Right atrium auricular region (tissue), 2 donors: ENCODE measurements at places on chromosomes 3 and 15.
A peak's percentile ranks its signal among the peaks of the same experiment; 100 is the strongest.

GRCh38 chr3:38731522-38731921, 82.0 kb upstream of the SCN5A start:
- H3K36me3 ChIP-seq = no peaks in the 10 kb centered on the region
- no peak overlapping the region for H3K27ac ChIP-seq
- peaks cover 6% of the 10 kb centered on the region for H3K4me1 ChIP-seq

DNA sequence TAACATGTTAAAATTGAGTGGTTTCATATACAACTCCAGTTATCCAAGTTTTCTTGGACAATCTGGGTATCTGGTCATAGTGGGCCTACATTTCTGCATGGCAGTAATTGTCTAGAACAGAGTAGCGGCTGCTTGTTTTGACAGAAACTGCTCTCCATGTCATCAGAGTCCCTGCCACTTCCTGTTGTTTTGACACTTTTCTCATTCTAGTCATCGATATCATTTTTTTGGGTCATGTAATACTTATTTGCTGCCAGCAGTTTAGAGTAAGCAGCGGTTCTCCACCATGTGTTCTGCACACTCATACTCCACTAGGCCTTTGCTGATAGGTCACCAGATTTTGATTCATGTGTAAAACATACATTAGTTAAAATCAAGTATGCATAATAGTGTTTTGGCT, 81.5 kb downstream of the SLC25A26 start:
- no peaks in the 10 kb centered on the region for H3K27me3 ChIP-seq
- DNase-seq = no peak
- H3K4me3 ChIP-seq = no peak overlapping the region
- peaks cover 8% of the 10 kb centered on the region for H3K4me1 ChIP-seq

- H3K36me3 ChIP-seq = peaks cover 11% of the 10 kb centered on the region
- no peak for DNase-seq
- H3K27me3 ChIP-seq = no peaks in the 10 kb centered on the region
- H3K27ac ChIP-seq = peak overlapping the region; percentile 86
These were observed 25.5 kb upstream of the SPTBN5 start for GRCh38 chr15:41919201-41919820.

DNA sequence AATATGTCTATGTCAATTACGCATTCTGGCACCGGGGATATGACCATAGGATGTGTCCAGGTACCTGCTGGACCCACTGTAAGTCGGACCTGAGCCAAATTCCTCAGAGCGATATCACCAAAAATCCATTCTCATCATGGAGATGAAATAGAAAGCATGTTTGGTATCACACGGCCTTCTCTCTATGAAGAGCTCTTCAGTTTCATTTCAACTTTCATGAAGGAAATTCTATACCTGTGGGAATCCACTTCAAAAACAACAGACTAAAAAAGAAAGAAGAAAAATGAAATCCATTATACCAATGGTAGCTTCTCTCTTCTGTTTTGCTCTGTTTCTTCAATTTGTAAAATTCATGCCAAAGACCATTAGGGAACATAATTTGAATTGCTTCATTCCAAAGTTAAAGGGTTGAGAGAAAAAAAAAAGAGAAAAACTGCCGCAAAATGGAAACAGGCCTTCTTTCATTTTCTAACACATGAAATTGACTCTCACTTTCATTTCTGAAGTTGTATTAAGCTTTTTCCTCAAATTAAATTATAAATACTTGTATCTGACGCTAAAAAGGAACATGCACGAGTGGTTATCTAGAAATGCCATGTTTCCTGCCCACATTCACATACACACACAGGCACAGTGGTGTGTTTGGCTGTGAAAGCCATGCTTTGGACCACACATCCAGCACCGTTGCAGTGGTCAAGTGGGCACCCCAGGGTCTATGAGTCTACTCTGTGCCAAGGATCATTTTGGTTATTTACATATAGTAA, 46.9 kb upstream of the DIPK2A start:
- no peaks in the 10 kb centered on the region for H3K4me1 ChIP-seq
- H3K36me3 ChIP-seq = no peaks in the 10 kb centered on the region
- no peak overlapping the region for H3K27ac ChIP-seq
- no peak overlapping the region for H3K4me3 ChIP-seq
- no peaks in the 10 kb centered on the region for H3K27me3 ChIP-seq
- no peak for DNase-seq

- no peaks in the 10 kb centered on the region for H3K36me3 ChIP-seq
- no peak for DNase-seq
- H3K27me3 ChIP-seq = peaks cover 28% of the 10 kb centered on the region
- H3K4me1 ChIP-seq = peaks cover 6% of the 10 kb centered on the region
- H3K4me3 ChIP-seq = no peak overlapping the region
These were observed 152.0 kb downstream of the LMLN start for GRCh38 chr3:198112031-198112430.

- no peaks in the 10 kb centered on the region for H3K36me3 ChIP-seq
- H3K27ac ChIP-seq = no peak overlapping the region
- no peaks in the 10 kb centered on the region for H3K27me3 ChIP-seq
- no peak overlapping the region for H3K4me3 ChIP-seq
- no peaks in the 10 kb centered on the region for H3K4me1 ChIP-seq
- DNase-seq = no peak
These were observed 270.9 kb downstream of the ERC2 start for GRCh38 chr3:56197259-56197965.

- no peak overlapping the region for H3K27ac ChIP-seq
- H3K27me3 ChIP-seq = no peaks in the 10 kb centered on the region
- DNase-seq = no peak
- no peaks in the 10 kb centered on the region for H3K36me3 ChIP-seq
These were observed 123.9 kb upstream of the AGBL1 start for GRCh38 chr15:85955501-85956391.

DNA sequence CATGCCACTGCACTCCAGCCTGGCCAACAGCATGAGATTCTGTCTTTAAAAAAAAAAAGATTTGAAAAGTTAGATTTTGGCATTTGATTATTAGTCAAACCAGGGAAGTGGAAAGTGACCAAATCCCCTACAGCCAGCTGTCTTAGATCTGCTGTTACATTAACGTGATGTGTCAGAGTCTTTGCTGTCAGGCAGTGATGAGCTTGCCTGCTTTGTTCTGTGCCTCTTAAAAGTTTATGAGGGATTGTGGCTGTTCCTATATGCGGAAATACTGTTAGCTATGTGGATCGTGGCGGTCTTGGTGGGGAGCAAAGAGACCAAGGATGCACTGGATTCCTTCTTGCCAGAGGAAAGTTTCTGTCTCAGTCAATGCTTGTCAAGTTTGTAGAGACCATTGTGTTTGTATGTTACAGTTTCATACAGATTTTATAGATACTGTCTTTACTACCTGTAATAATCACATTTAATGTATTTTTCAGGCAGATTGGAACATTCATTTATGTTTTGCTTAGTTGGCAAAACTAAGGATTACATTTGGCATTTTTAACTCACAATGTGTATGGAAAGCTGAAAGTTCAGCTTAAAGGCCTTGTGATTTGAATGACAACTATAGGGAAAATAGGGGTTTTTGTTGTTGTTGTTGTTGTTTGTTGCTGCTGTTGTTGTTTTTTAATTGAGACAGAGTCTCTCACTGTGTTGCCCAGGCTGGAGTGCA, 137.4 kb downstream of the VPS8 start:
- H3K36me3 ChIP-seq = no peaks in the 10 kb centered on the region
- H3K4me3 ChIP-seq = no peak overlapping the region
- H3K27me3 ChIP-seq = no peaks in the 10 kb centered on the region

- H3K36me3 ChIP-seq = no peaks in the 10 kb centered on the region
- no peaks in the 10 kb centered on the region for H3K27me3 ChIP-seq
- H3K4me1 ChIP-seq = no peaks in the 10 kb centered on the region
- H3K4me3 ChIP-seq = no peak overlapping the region
- DNase-seq = no peak
These were observed 228.9 kb downstream of the XXYLT1 start for GRCh38 chr3:195041871-195042742.

DNA sequence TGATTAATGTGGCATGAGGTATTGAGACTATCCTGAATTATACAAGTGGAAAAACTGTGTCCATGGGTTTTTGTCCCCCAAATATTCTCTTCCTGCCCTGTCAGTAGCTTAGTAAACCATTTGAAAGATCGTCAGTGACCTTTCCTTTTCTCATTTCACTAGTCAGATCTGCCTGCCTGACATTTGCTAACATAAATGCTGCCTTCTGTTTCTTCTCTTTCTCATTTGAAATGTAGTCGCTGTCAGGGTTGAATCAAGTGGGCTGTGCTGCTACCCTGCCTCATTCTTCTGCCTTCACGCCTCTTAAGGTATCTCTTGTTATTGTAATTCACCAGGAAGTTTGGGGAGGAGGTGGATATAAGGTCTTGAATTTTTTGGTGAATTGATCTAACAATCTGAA, 67.5 kb downstream of the LRCH3 start:
- DNase-seq = no peak
- no peak overlapping the region for H3K4me3 ChIP-seq
- H3K4me1 ChIP-seq = no peaks in the 10 kb centered on the region
- no peak overlapping the region for H3K27ac ChIP-seq
- H3K27me3 ChIP-seq = no peaks in the 10 kb centered on the region

DNA sequence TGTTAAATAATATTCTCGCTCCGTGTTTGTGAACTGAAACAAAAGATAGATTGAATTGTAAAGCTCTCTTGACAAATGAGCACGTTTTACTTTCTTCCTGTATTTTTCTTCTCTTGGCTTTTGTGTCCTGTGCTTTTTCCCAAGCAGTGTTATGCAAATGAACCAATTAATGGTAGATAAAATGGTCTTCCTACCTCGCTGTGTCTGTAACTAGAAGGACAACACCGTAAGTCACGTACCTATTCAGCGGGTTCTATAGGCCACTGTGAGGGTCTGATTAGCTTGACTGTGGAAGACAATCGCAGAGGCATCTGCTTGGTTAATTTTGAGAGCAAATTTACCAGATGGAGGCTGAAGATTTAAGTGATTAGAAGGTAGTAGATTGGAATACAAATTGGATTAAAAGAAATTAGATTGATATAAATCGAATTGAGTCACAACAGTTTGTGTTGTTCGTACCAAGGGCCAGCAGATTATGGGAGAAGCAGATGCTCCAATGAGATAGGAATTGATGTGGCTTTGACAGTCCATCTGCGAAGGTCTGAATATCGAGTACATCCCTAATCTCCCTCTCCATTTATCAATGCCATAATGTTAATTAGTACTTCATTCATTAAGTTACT, 40.2 kb downstream of the ROBO2 start:
- no peak overlapping the region for H3K4me3 ChIP-seq
- DNase-seq = no peak
- no peak overlapping the region for H3K27ac ChIP-seq
- H3K27me3 ChIP-seq = no peaks in the 10 kb centered on the region

- DNase-seq = peak; percentile 54
- no peak overlapping the region for H3K4me3 ChIP-seq
- no peaks in the 10 kb centered on the region for H3K27me3 ChIP-seq
- no peaks in the 10 kb centered on the region for H3K4me1 ChIP-seq
- no peaks in the 10 kb centered on the region for H3K36me3 ChIP-seq
- H3K27ac ChIP-seq = no peak overlapping the region
These were observed 5.6 kb upstream of the ISLR start for GRCh38 chr15:74167891-74168331.

- H3K36me3 ChIP-seq = no peaks in the 10 kb centered on the region
- no peak for DNase-seq
- no peak overlapping the region for H3K27ac ChIP-seq
- no peaks in the 10 kb centered on the region for H3K27me3 ChIP-seq
- no peak overlapping the region for H3K4me3 ChIP-seq
These were observed 249.3 kb upstream of the TGFBR2 start for GRCh38 chr3:30356866-30357753.

DNA sequence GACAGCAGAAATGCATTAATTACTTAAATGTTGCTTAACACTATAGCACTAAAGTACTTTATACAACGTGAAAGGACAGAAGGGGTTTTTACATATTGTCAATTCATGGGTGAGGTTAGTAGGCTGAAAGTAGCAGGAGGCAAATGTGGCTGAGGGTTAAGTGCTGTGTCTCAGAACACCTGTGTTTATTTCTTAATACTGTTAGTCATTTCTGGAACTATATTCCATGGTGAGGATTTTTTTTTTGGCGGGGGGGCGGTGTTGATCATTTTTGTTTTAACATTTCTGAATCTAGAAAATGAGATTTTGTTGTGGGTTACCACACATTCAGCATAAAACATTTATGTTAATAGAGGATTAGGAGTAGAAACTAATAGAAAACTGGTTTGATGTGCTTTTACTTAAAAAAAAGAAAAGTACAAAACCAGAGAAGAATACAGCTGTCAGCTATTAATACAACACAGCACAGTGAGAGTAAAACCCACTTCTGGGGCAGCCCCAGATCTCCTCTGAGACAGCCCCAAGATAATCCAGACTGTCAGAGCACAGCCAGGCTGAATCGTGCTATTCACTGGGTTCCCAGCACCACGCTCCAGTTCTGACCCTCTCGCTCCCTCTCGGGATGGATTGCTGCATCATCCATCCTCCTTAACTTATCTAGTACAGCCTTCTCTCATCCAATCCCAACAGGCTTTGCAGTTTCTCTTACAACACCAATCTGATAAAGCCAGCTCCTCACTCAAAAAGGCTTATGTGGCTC, 307.7 kb downstream of the TUSC7 start:
- no peaks in the 10 kb centered on the region for H3K4me1 ChIP-seq

DNA sequence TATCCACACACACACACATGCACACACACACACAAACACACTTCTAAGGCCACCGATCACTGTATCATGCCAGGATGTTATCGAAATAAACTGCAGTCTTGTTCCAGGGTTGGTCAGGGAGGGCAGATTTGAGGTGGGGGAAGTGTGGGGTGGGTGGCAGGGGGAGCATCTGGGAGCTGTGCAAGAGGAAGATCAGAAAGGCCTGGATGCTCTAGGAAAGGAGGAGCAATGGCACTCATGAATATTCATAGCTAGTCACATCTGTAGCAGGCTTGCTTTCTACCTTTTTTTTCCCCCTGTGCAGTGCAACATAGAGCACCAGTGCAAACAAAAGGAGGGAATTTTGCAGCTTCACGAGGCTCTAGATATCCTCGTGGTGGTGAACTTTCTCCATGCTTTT, 84.9 kb downstream of the MEIS2 start:
- no peak for DNase-seq
- peak overlapping the region; percentile 9 for H3K27ac ChIP-seq
- peaks cover 32% of the 10 kb centered on the region for H3K4me1 ChIP-seq
- H3K4me3 ChIP-seq = no peak overlapping the region
- H3K27me3 ChIP-seq = no peaks in the 10 kb centered on the region
- no peaks in the 10 kb centered on the region for H3K36me3 ChIP-seq

- no peak overlapping the region for H3K4me3 ChIP-seq
- no peak overlapping the region for H3K27ac ChIP-seq
- H3K27me3 ChIP-seq = no peaks in the 10 kb centered on the region
- H3K4me1 ChIP-seq = no peaks in the 10 kb centered on the region
- no peaks in the 10 kb centered on the region for H3K36me3 ChIP-seq
These were observed 396.0 kb downstream of the FHIT start for GRCh38 chr3:60855250-60855649.

GRCh38 chr3:158683230-158683962, 10.9 kb upstream of the LXN start:
- no peaks in the 10 kb centered on the region for H3K27me3 ChIP-seq
- DNase-seq = no peak
- H3K4me3 ChIP-seq = no peak overlapping the region
- no peaks in the 10 kb centered on the region for H3K4me1 ChIP-seq

DNA sequence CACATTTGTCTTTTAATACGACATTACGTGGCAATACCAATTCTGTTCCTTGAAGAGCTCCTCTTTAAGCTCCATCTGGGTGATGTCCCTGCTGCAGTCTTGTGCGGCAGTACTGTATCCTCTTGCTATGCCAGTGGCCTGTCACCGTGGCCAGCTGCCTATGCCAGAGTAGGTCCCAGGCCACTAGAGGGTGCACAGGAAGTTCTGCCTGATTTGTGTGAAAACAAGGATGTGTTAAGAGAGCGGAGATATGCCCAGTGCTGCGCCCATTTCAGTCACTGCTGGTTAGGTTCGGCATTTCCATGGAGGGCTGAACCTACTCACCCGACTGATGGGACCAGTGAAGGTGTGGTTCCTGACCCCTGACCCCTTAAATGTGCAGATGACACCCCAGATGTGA, 25.2 kb downstream of the NIPA1 start:
- no peak for DNase-seq
- H3K4me1 ChIP-seq = no peaks in the 10 kb centered on the region
- H3K27me3 ChIP-seq = no peaks in the 10 kb centered on the region
- no peaks in the 10 kb centered on the region for H3K36me3 ChIP-seq
- H3K4me3 ChIP-seq = no peak overlapping the region
